Smooth muscle cell of the pulmonary artery (primary cell): ENCODE measurements at places on chromosomes 11 and 22. TPM values are rescaled to one million over a fixed set of nuclear protein-coding genes. Genes with fewer than 3 reads are reported as not detected.

The PRR5 gene
- 1.8 and 2.3 TPM in 2 replicates for total RNA-seq

The GSTT4 gene
- total RNA-seq: 0.07 TPM in 1 of 2 replicates, not detected in the other

The ABCC8 gene
- not detected in 2 replicates for total RNA-seq

The DHCR7 gene
- total RNA-seq: 40.7 and 78.4 TPM in 2 replicates

The PRRG4 gene
- total RNA-seq: under 0.01 and 0.89 TPM in 2 replicates

The DDIAS gene
- 1.7 and 2.2 TPM in 2 replicates for total RNA-seq

The GRK3 gene
- 1.2 and 2.3 TPM in 2 replicates for total RNA-seq

The SLC22A8 gene
- not detected in 2 replicates for total RNA-seq

The NELL1 gene
- not detected in 2 replicates for total RNA-seq

The PANX3 gene
- not detected in 2 replicates for total RNA-seq
